ENCODE measurements at places on chromosomes 1 and 21. TPM values are rescaled to one million over a fixed set of nuclear protein-coding genes. Genes with fewer than 3 reads are reported as not detected.

Gene RAP1GAP
- polyA plus RNA-seq, result not detected

Gene TFF1
- not detected for polyA plus RNA-seq

Gene MUL1
- polyA plus RNA-seq, result 45.3 TPM

Gene AUNIP
- polyA plus RNA-seq, result not detected

Gene C1orf94
- polyA plus RNA-seq, result not detected

DNA sequence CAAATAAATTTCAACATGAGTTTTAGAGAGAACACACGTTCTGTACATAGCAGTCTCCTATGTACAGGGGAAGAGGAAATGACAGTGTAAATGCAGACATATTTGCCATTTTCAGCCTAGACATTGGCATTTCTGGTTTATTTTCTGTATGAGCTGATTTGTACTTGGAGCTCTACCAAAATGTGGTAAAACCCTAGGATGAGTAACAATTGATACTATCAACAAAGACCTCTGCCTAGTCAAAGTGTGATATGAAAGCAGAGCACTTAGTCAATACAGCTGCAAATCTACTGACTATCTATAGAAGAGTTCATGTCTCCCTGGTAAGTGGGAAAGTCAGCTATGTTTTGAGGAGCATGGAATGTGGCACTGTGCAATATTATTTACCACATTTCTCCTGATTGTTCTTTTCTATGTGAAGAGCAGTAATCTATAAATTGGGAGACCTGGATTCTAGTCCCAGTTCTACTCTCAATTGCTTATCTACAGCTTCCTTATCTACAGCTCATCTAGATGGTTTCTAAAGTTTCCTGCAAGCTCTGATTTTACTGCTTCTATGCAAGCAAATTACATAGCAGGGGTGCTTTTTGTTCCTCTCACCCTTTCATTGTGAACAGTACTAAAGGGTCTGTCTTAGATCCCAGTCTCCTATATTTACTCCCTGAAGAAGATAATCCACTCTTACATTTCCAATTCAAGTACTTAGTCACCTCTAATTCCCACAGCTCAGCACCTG, 334.2 kb downstream of the NTNG1 start:
- DNase-seq, result no peak

GRCh38 chr1:87249803-87250202, 78.9 kb upstream of the LMO4 start:
- no peak for DNase-seq

DNA sequence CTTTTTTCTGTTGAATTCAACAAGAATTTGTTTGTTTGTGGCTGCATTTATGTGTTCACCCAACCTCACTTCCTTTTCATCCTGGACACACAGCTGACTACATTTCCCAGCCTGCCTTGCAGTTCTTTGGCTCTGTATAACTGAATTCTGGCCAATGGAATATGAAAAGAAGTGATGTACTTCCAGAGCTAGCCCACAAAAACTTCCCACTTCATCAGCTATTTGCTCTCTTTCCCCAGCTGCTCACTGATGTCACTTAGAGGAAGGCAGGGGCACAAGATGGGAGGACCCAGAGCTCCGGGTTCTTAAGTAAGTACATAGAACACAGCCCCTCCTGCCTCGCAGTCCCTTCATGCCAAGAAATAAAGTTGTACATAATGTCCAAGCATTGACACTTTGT, 235.0 kb upstream of the FGGY start:
- DNase-seq, result no peak

DNA sequence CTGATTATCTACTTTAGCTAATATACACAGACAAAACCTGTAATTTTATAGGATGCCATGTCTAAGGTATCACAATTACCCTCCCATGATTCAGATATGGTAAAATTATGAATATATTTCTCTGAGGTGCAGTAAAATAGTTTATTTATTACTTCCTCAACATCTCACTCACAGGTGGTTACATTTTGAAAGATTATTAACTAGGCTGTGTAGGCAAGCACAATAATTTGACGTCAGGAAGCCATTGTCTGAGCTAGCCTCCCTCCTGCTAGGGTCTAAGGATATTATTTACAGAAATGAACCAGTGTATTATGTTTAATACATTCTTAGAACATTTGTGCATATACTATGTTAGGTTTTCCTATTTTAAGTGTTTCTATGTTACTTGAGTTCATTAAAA, 69.9 kb upstream of the ADGRL2 start:
- DNase-seq, result no peak

- DNase-seq, result no peak
Observed at GRCh38 chr1:46689356-46689755, 17.7 kb downstream of the TEX38 start.

GRCh38 chr1:212430955-212431394, 1.7 kb upstream of the NENF start:
- DNase-seq, result no peak

- no peak for DNase-seq
Observed at GRCh38 chr1:119373465-119373864, 4.9 kb downstream of the HAO2 start.

GRCh38 chr1:239617259-239617658, 230.9 kb downstream of the CHRM3 start:
- no peak for DNase-seq

GRCh38 chr1:77467741-77468140, 185.9 kb downstream of the AK5 start:
- no peak for DNase-seq

DNA sequence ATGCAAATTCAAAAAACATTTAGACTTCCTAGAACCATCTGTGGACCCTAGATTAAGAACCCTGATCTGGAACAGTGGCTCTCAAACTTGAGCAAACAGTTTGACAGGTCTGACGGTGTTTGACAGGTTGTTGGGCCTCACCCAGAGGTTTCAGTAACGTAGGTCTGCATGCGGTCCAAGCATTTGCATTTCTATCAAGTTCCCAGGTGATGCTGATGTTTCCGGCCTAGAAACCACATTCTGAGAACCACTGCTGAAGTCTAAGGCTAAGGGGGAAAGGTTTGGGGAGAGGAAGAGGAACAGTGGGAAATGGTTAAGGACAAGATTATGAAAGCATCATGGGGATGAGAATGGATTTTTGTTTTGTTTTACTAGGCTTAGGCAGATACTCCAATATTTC, 48.6 kb downstream of the MDM4 start:
- DNase-seq, result peak; percentile 76

GRCh38 chr21:33980276-33980916, 64.8 kb upstream of the ATP5PO start:
- no peak for DNase-seq

DNA sequence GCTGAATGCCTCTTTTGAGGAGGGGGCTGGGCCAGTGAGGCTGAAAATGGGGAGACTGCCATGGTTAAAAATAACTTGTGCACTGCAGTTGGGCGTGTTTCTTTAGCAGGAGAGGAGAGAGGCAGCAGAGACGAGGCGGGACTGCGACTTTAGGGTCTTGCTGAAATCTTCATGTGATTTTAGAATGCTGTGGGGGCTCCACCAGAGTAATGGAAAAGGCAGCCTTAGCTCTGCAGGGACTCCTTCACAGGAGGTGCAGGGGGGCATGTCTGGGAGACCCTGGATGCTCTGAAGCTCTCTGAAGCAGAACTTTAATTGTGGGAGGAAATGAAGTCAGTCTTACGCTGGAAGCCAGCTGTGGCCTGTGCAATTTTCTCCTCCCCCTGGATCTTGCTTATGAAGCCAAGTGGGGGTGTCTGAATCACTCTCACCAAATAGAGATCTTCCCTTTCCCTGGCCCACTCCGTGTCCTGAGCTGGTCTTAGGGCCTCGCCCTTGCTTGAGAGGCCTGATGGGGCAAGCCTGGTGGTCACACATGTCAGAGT, 60.8 kb downstream of the NDUFS5 start:
- DNase-seq, result no peak

- no peak for DNase-seq
Observed at GRCh38 chr21:30320215-30320614, at the start of gene KRTAP26-1. KRTAP26-1 (minus strand) TSS chr21:30320315; CDS start chr21:30320035, 280 bp downstream.

GRCh38 chr21:43298546-43299440, 128.1 kb downstream of the SIK1 start:
- no peak for DNase-seq

DNA sequence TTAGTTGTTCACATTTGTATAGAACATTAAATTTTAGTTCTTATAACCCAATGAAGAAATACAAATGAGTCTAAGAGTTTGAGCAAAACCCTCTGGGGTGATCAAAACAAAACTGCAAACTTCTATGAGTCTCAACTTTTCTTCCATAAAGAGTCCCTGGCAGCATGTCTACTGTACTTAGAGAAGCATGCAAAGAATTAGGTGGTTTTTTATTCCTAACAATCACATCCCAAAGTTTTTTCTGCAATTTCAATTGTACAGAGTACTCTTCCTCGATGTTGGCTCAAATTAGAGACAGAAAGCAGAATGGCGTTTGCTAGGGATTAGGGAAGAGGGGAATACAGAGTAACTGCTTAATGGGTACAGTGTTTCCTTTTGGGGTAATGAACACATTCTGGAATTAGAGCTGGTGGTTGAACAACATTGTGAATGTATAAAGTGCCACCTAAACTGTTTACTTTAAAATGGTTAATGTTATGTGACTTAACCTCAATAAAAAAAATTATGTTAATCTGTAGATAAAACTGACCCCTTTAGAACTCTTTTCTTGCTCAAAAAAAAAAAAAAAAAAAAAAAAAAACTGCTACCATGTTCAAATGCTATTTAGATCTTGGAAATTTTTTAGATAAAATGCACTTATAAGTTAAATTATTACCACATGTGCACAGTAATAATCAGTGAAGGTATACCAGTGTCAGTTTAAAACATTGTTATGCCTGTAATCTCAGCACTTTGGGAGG, 4.8 kb downstream of the RC3H1 start:
- no peak for DNase-seq
